ENCODE measurements at places on chromosomes 5 and 9.

DNA sequence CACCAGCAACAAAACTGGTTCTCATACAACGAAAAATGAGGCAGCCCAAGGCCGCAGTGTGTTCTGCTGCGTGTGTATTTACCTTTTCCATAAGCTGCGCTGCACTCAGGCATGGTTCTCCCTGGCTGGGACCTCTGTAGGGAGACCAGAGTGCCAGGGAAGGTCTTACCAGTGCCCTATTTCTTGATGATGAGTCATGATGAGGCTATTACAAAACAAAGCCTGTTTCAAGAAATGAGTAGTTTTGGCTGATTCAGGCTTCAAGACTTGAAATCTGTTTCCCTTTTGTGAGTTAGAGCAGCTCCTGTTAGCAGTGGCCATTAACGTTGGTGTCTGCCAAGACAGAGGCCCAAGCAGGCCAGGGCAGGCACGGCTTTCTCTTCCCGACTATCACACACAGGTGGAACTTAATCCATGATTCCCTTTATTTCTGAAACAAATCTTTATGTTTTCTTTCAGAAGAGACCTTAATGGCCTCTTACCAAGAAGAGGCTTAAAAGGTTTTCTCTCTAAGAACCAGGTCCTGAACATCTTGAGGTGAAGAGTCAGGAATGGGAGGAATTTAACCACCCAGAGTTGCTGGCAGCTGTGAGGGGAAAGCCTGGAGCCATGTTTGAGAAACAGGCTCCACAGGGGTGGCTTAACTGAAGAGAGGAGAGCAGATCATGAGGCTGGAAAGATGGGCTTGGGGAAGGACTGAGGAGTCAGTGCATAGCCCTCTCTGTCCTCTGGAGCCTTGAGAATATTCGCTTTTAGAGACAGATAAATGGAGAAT lies 41.4 kb upstream of the TIFAB start:
- DNase-seq, result peak; percentile 90

DNA sequence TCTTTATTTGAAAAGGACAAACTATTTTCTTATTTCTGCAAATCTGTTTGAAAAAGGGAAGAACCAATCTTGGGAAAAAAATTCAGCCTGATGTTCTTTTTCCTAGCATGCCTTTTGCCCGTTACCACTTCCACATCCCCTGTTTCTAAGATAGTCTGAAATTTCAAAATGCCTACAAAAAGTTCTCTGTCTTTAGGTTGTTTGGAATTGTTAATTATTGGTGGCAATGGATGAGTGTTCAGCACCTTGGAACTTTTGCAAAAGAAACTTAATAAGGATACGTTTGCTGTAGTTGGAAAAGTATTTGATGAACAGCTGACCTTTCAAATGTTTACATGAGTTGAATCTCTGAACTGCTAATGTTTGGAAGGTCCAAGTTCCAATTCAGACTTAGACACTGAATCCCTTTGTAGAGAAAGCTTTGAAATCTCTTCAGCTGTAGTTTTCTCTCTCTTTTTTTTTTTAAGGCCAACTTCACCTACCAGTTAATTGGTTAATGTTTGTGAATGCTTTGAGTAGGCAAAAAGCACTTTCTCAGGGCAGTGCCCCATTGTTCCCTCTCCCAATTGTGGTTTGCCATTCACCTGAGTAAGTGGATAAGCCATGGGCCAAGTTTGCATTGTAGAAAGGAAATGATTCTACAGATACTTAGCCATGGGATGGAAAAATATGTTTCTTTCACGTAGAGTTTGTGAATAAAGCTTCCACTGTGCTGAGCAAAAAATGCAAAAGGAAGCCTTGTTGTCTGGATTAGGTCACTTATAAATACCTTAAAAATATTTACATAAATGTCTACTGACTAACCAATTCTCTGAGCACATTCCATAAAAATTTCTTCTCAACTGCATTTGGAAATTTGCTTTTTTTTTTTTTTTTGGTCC lies 156.4 kb upstream of the ELL2 start:
- peak; percentile 15 for DNase-seq

DNA sequence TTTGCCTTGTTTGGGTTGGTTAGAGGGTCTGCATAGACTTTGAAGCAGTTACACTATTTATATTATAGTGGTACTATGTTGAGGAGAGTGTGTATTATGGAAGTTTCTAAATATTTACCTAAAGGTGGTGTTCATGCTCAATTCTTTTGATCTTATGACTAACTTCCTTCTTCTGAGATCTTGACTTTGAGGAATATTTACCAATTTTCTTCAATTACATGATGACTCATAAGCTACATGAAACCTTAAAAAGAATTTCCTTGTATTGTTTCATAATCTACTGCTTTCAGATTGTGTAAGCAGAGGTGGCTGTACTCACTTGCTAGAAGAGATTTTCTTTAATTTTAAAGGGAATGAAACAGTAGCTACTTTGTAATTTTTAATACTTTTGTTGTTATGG lies 276.1 kb downstream of the TAF11L14 start:
- peak; percentile 70 for DNase-seq

GRCh38 chr5:36815871-36816270 lies 60.7 kb upstream of the NIPBL start:
- DNase-seq, result no peak

DNA sequence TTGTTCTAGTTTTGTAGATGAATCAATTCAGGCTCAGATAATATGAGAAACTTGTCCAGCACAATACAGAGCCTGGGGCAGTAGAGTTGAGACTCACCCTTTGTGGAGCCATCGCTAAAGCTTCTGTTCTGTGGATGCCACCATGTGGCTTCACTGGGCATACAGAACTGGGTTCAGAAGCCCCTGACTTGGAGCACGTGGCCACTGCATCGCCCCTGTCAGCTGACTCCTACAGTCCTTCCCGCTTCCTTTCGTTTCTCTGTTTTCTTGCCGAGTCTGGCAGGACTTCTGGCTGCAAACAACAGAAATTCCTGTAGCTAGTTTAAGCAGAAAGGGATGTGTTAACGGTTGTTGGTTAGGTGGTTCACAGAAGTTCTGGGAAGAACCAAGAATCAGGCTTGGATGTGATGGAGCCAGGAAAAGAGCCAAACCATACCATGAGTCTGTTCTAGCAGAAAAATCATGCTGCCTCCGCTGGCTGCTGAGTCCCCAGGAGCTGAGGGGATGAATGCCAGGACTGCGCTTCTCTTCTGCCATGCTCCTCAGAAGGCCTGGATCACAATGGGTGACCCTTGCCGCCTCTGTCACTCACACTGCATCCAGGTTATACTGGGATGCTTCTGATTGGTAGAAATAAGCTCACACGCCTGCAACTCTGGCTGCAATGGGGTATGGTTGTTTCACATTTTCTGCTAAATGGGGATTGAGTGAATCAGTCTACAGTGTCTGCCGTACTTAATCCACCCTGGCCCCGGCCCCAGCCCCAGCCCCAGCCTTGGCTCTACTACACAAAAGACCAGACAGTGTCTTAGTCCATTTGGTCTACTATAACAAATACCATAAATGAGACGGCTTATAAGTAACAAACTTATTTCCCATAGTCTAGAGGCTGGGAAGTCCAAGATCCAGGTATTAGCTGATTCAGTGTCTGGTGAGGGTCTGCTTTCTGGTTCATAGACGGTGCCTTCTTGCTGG lies 262.5 kb downstream of the GOLPH3 start:
- no peak for DNase-seq

DNA sequence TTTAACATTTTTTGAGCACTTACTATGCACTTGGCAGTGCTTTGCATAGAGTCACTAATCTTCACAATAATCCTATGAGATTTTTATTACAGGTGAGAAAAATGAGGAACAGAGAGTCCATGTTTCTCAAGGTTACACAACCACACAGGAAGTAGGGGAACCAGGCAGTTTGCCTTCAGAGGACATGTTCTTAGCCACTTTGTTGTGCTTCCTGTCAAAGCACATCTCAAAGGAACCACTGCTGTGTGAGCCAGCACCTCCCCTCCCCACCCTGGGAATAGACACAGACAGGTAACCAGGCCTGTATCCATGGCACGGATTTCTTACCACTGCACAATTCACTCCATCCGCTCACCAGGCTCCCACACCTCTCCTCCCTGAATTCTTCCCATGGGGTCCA lies 6.3 kb upstream of the DNAJB5 start:
- peak; percentile 26 for DNase-seq

DNA sequence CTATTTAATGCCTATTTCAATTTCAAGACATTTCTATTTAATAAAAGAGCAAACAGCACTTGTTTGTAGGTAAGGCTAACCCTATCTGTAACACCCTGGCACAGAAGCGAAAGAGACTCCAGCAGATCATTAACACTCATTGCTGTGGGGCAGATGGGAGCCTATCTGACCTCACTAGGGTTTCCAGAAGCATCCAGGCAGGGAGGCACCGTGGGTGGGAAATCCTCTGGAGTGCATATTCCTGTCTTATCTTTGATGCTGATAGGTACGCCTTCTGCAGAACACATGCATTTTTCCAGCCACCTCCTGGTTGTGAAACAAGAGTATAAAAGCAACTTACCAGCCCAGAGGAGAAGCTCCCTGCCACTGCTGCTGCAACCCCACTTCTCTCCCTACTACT lies 233.7 kb downstream of the GLIS3 start:
- no peak for DNase-seq

DNA sequence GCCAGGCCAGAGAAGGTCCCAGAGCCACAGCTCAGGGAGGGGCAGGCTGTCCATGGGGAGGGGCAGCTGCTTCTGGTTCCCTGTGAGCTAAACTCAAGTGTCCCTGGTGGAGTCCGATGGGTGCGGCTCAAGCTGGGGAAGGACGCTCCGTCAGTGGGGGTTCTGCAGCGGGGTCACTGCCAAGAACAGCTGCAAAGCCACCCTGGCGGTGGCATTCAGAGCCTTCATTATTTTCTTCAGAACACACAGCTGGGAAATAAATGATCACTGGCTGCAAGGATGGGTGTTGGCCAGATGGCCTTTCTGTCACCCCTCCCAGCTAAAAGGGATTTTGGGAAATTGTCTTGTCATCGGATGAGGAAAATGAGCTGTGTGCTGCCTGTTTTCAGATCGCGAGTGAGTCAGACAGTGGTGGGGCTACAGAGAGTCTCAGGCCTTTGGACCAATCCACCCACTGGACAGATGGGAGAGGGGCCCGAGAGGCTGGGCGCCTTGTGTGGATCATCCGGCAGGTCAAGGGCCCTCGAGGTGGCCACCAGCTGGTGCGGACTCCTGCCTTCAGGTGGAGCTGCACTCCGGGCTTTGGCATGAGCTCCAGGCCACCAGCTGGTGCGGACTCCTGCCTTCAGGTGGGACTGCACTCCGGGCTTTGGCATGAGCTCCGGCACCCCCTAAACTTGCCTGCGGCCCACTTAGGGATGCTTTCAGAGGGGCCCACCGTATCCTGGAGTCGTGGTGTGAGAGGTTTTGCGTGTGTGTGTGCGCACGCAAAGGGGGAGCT lies 17.9 kb upstream of the GFPT2 start:
- no peak for DNase-seq

GRCh38 chr9:124480621-124480981 lies 26.6 kb downstream of the NR5A1 start:
- DNase-seq, result peak; percentile 12

GRCh38 chr5:2192496-2192895 lies 309.8 kb upstream of the IRX4 start:
- DNase-seq, result no peak

GRCh38 chr9:89418882-89419640 lies 78.9 kb downstream of the SEMA4D start:
- DNase-seq, result no peak

DNA sequence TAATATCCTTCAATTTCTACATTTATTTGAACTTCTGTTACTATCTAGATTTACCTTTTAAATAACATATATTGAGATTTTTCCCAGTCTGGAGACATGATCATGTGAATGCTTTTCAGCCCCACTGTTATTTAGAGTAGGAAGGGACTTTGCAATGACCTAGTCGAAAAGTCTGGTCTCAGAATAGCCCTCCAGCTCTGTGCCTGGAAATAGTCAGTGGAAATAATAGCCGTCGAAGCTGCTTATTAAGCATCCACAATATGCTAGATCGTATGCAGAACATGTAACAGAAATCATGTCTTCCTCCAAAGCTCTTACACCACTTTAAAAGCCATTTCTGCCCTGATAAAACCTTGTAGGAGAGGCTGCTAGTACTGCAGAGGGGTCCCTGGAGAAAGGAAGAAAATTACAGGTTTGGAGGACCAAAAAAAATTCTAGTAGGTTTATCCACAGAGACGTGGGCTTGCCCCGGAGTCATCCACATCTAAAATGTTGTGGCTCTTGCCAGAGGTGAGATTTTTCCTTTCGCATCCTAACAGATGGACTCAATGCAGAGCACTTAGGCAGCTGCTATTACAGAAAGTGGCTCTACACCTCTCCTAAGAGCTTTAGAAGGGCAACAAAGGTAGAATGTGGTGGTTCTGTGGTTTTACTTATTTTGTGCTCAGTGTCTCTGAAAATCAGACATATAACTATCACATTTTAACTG lies 2.5 kb upstream of the FGF1 start:
- DNase-seq, result no peak

- DNase-seq, result no peak
These were observed 57.4 kb downstream of the FEM1C start for GRCh38 chr5:115487168-115487567.

DNA sequence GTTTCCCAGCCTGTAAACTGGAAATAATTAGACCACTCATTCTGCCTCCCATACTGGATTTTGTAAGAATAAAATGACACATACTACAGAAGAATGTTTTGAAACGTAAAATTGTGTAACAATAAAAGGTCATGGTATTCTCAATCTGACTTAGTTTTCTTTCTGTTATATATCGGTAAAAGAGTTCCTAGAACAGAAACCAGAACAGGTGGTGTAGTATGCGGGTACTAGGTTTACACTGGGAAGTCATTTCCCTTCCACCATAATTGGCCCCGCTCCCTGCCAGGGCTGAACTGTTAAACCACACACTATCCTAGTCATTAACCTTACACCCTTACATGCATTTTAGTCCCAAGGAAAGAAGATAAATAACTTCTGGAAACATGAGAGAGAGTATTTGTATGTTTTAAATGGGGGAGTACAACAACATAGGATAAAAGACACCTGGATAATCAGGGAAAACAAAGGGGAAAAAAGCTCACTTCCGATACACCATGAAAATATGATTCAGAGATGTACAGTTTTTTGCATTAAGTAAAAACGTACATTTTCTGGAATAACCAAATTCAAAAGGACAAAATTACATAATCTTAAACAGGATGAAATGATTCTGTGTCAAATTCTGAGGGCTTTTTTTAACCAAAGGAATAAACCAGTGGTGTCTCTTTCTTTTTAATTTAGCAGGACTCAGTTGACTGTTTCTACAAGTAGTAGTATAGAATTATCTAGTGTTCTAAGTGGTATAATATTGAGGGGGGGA lies 199.7 kb downstream of the GLIS3 start:
- DNase-seq, result peak; percentile 88

DNA sequence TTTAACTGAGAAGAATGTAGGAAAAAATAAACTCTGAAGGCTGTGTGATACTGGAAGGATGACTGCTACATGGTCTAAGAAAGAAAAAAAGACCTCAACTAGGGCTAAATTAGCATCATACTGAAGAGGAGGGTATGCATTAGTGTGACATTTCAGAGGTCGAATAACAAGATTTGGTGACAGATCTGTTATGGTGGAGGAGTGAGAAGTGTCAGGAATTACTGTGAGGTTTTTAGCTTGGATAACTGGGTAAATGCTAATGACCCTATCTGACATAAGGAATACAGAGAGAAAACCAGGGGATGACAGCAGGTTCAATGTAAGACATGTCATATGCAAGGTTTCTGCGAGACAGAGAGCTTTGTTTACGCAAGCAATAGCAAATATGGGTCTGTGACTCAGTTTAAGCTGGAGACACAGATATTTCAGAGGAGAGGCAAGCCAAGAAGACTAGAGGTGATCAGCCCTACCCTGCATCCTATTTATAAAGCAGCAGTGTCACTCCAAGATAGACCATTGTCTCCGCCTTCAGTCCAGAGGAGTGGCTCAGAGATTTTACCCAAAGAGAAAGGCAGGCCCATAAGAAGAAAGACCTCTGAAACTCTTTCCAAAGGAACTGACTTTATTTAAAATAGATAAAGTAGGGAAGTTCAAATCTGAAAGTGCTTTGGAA lies 44.3 kb downstream of the FBN2 start:
- no peak for DNase-seq
